ENCODE measurements at places on chromosomes 1 and 21.

DNA sequence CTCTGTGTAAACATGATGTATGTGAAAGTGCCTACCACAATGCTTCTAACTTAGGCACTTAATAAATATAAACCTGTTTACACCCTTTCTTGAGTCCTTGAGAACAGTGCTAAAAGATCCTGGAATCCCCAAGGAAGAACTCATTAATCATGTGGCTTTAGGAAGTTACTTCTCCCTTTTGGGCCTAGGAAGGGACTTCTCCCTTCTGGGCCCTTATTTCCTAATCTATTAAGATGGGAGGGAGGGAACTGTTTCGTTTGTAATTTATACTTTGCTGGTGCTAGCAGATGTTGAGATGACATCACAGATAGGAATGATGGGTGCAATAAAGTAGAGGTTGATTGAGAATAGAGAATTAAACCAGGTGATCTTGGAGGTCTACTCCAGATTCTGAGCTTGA is 1.2 kb downstream of the BTF3L4 start:
- DNase-seq = no peak

DNA sequence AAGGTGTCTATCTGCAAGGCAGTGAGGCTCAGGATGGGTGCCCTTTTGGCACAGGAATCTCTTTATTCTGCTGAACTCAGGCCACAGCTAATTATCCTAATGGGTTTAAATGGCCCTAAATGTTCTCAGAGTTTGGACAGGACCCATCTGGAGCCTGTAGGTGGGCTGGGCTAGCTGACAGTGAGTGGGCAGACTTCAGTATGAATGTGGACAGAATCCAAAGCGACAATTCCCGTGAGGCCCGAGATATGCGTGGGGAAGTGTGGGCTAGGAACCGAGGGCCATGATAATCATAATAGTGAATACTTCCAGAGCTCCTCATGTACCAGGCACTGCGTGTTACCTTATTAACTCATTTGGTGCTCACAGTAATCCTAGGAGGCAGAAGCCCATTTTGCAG is 165.3 kb downstream of the GRIK3 start:
- DNase-seq = no peak

DNA sequence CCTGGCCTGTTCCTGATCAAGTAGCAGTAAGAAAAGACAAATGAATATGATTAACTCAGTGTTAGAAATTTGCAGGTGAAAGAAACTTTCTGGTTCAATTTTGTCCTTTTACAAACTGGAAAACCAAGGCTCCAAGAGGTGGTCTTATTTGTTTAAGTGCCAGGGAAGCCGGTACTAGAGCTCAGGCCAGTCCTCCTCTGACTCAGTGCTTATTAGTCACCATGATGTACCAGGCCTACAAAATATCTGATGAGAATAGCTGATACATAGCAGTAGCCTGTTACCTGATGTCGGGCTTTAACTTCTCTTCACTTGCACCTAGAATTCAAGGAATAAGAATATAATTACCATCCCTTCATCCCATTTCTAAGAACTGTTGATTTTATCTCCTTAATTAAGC is 394.8 kb downstream of the LMX1A start:
- DNase-seq = no peak

- DNase-seq = no peak
These were observed 83.9 kb downstream of the MT1HL1 start for GRCh38 chr1:236920286-236920894.

- DNase-seq = no peak
These were observed 853 bp upstream of the PCSK9 start for GRCh38 chr1:55038552-55038838.

- peak; percentile 83 for DNase-seq
These were observed 306.3 kb upstream of the DUSP10 start for GRCh38 chr1:222048094-222048595.

DNA sequence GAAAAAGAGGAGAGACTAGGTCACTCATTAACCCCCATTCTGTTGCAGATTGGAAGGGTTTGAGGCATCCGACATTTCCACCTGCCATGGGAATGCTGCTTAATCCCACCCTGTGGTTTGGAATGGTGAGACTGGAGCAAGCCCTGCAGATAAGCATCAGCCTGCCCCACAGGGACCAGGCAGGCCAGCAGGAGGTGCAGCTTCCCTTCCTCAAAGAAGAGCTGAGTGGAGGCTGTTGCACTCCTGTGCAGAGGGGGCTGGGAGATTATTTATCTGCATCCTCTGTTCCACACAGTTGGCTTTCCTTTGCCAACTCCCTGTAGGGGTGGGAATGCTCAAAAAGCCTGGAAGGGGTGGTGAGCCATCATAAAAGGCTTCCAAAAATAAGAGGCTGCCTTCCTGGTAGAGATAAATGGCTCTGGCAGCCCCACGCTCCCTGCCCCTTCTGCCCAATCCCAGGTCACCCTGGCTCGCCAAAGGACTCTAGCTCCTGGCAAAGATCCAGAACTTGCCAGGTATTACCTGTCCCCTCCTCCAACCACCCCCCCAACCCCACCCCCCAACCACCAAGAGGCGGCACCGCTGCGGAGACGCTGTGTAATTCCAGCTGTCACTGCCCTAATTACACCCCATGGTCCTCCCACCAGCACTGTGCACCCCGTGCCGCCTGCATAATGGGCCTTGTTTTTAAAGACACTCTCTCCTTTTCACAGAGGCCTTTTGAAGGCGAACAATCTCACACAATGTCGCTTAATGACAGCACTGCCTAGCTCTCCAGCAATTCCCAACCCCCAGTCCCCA is 83.0 kb upstream of the ZC3H12A start:
- DNase-seq = no peak

GRCh38 chr1:151324390-151324930 is 2.8 kb downstream of the PI4KB start:
- no peak for DNase-seq

DNA sequence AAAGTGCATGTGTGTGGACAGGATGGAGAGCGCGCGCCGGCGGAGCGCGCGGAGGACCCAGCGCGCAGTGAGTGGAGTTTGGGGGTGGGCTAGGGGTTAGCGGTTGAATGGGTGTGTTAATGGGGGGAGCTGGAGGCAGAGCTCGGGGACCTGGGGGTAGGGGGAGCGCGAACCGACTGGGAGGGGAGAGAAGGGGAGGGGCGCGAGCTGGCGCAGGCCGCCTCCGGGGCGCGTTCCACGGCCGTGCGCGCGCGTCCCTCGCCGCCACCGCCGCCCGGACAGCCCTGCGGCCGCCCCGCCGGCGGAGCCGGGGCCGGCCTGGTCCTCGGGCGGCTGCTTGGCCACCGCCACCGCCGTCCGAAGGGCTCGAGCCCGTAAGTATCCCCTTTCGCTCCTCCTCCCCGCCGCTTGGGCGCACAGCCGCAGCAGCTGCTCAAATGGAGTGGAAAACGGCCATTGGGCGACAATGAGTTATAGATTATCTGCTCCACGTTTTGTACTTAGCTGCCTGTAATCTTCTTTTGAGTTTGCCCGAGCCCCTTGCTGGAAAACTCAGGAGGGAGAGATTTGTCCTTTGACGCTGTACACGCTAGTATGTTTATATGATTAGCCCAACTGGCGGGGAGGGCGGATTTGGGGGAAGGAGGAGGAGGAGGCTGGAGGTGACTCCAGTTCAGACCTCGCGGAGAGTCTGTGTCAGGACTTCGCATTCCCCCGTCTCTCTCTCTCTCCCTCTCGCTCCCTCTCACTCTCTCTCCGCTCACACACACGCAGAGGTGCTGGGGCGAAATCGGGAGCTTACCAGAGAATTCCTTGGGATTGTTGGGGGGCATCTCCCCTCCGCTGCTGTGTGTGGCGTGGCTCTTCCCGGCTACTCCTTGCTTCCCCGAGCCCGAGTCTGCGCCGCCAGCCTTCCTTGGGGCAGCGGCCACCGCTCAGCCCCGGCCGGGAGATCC is at the start of gene ADGRL2:
TSS of gene ADGRL2 (plus strand) at position 240 of the 956 bp plus-strand sequence. CDS start 36,051 bp downstream, outside the sequence.
- peak; percentile 94 for DNase-seq

DNA sequence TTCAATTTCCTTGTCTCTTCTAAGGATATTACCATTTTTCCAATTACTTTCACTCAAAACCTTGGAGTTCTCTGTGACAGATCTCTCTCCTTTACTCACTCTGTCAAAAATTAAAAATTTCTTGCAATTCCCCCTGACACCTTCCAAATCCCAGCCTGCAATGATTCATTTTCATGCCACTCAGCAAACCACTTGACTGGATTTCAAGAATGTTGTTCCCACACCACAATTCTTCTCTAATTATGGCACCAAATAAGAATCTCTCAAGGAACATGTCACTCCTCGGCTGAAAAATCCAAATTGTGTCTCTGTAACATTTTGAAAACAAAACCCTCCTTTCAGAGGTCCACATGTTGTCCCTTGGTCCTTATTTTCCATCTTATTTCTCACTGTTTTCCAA is 438.9 kb upstream of the ZP4 start:
- DNase-seq = peak; percentile 3

GRCh38 chr1:193520472-193520871 is 334.1 kb upstream of the B3GALT2 start:
- DNase-seq = no peak

- DNase-seq = peak; percentile 94
These were observed 14.9 kb downstream of the CDA start for GRCh38 chr1:20603504-20604464.

DNA sequence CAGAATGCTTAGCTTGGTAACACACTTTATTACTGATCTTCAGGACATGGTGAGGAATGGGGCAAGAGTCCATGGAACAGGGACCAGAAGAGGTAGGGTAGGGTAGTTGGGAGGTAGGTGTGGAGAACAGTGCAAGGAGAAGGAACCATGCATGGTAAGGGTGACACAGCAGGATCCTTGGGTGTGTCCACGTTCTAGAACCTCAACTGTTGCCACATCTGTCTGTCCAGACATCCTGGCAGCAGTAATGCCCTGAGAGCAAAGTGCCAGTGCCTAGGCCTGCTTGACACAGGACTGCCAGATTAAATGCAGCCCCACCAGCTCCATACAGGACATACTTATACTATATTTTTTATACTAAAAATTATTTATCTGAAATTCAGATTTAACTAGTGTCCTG is 13.9 kb downstream of the DMAP1 start:
- DNase-seq = no peak

DNA sequence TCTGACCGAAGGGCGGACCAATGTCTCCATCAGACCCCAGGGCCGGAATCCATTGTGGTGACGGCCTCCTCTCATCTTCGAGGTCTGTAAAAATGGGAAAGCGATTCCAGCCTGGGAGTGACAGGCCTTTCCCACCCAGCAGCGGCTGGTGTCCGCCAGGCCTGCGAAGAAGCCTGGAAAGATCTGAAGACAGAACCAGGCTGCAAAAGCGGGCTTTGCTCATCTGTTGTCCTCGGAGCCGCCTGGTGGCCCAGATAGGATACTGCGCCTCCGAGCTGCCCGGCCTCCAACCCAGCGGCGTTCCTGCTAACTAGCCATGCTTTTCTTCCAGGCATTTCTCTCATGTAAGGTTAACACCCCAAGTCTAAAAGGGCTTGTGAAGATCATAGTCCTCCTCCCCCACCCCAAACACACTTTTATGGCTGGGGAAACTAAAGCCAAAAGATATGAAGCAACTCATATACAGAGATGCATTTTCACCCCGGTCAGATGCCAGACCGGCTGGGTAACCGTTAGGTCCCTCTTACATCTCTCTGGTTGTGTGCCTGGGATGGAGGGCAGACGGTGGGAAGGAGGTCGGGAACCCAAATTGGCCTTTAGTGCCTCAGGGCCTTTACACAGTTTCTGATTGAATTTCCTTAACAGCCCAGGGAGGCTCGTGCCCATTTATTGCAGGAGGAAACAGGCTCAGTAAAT is 1.9 kb upstream of the DHRS3 start:
- peak; percentile 90 for DNase-seq

- peak; percentile 22 for DNase-seq
These were observed 1.0 kb upstream of the CDKN2C start for GRCh38 chr1:50968821-50969610.

GRCh38 chr1:37776946-37777516 is 12.1 kb upstream of the EPHA10 start:
- no peak for DNase-seq

GRCh38 chr1:55060133-55060999 is 21.0 kb downstream of the PCSK9 start:
- peak; percentile 45 for DNase-seq

GRCh38 chr1:80158771-80159170 is 1152.2 kb upstream of the ADGRL4 start:
- DNase-seq = no peak

- peak; percentile 20 for DNase-seq
These were observed 155.5 kb downstream of the GLUL start for GRCh38 chr1:182235952-182236650.

DNA sequence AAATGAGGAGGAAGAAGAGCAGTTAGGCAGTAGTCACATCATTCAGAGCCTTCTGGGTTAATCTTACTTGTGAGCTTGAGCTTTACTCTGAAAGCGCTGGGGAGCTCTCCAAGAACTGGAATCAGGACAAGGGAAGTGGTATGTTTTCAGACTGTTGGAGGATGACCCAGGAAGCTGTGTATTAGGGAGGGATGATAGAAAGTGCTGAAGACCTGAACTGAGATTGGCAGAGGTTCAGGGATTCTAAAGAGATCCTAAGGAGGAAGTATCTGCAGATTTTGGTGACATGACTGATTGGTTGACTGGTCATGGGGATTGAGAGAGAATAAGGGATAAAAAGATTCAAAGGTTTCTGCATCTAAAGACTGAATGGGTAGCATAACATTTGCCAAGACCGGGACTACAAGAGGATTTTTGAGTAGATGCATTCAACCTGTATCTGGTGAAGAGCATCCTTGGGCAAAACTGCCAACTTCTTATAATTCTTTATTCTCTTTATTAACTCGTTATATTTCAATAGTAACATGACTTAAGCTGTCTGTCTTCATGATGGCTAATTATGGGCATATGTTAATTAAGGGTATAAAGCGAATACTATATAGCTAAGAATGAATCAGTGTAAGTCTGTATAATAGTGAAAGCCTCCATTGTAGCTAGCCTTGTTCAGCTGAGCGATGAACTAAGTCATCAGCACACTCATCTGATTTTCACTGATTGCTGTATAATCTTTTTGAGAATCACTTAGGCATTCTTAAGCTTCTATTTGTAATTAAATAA is 41.8 kb downstream of the XCL1 start:
- DNase-seq = no peak

DNA sequence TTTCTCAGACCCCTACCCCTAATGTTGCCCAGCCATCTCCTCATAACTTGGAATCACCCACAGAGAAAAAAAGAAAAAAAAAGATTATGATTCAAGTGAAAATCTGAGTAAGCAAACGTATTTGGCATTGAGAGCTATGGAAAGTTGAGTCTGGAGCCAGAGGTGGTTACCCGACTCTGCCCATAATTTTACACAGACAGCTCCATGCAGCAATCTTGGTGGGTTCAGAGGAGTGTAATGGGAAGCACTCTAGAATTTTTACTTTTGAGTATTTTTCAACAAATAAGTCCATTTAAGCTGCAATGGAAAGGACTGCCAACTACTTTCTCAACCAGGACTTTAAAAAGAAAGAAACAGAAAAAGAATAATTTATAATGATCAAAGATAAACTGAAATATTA is 62.7 kb downstream of the ZC3H11B start:
- DNase-seq = no peak

GRCh38 chr1:222087221-222087920 is 345.5 kb upstream of the DUSP10 start:
- DNase-seq = no peak

Measured in fibroblast of skin of scalp (primary cell).